Mammary epithelial cell (primary cell): ENCODE measurements at places on chromosomes 2 and 18. TPM values are rescaled to one million over a fixed set of nuclear protein-coding genes. Genes with fewer than 3 reads are reported as not detected.
A peak's percentile ranks its signal among the peaks of the same experiment; 100 is the strongest.

The PCARE gene
- 0.05 TPM for polyA plus RNA-seq

The SLC14A1 gene
- 0.05 TPM for polyA plus RNA-seq

The GREB1L gene
- 1.2 TPM for polyA plus RNA-seq

The FNDC4 gene
- 27.8 TPM for polyA plus RNA-seq

The BCL2L11 gene
- polyA plus RNA-seq = 6.2 TPM

The EGR4 gene
- 0.02 TPM for polyA plus RNA-seq

The PPP4R1 gene
- polyA plus RNA-seq = 133 TPM

The ACTR2 gene
- 70.3 TPM for polyA plus RNA-seq

The CFC1 gene
- not detected for polyA plus RNA-seq

The RNF103 gene
- 7.6 TPM for polyA plus RNA-seq

The RTP5 gene
- polyA plus RNA-seq = not detected

GRCh38 chr2:207139552-207139951, 26.2 kb downstream of the KLF7 start:
- DNase-seq = no peak

- DNase-seq = no peak
Observed at GRCh38 chr2:109204412-109204811, 75.4 kb downstream of the SH3RF3 start.

GRCh38 chr2:39839261-39839848, 60.3 kb upstream of the THUMPD2 start:
- DNase-seq = no peak

GRCh38 chr18:70181015-70181414, 24.5 kb downstream of the RTTN start:
- peak; percentile 28 for DNase-seq

DNA sequence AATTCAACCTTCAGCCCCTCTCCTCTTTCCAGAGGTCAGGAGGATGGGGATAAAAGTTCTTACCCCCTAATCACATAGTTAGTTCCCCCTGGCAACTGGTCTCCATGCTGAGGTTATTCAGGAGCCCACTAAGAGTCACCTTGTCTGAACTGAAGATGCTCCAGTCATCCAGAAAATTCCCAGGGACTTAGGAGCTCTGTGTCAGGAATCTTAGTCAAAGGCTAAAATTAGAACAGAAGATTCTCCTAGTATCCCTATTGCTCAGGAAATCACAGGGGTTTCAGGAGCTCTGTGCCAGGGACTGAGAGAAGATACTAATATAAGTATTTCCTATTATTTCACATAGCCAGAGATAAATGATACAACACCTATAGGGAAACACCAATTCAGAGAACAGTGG, 37.3 kb upstream of the LONRF2 start:
- peak; percentile 16 for DNase-seq

GRCh38 chr2:45132551-45132950, 123.3 kb upstream of the SIX2 start:
- no peak for DNase-seq

DNA sequence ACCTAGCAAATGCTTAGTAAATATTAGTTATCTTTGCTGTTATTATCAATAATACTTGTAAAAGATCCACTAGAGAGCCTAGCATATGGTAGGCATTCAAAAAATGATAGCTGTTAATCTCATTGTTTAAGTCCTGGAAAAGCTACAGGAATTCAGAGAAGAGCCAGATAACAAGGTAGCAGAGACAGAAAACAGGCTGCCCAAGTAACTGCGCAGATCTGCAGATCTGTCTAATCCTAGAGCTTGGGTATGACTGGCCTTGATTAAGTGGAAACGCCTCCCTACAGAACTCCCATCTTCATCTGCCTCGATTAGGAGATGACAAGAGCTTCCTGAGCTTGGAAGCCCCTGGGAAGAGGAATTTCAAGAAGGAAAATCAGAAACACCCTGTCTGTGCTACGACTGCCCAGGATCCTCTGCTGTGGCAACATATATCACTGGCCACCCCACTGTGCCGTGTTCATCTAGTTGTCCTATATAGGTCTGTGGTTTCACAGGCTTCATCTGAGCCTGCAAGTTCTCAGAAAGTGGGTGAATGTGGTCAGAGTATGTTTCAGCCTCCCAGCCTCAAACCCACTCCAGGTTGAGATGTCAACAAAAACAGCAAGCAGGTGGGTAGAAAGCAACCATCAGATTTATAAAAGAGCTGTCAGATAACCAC, 151.5 kb upstream of the PKDCC start:
- DNase-seq = no peak

GRCh38 chr2:237700512-237701032, 73.2 kb downstream of the LRRFIP1 start:
- no peak for DNase-seq

DNA sequence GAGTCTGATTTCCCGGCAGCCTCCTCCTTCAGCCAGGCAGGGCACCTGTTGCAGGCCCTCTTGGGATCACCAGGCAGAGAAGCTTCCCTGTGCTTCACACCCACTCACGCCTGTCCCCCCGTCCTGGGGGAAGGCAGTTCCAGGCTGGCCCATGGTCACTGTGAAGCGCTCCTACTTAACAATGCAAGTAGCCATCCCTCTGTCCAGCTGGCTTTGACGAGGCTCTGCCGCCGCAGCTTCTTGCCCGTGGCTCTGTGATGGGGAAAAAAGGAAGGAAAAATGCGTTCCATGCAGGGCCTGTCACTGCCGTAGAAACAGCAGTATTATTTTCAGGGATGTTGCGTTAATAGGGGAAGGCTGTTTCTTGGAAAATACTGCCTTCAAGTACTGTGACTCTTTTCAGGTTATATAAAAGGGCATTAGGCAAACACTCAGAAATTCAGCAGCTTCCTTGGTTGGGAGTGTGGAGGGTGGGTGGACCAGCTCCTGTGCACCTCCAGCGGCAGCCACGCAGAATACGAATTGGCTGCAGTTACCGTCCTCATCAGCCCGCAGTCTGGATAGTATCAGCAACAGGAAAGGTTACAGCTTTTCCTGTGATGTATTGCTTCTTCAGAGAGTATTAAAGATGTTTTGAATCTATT, 232.3 kb downstream of the KLHL29 start:
- no peak for DNase-seq

- no peak for DNase-seq
Observed at GRCh38 chr2:5230855-5231254, 461.3 kb upstream of the SOX11 start.

DNA sequence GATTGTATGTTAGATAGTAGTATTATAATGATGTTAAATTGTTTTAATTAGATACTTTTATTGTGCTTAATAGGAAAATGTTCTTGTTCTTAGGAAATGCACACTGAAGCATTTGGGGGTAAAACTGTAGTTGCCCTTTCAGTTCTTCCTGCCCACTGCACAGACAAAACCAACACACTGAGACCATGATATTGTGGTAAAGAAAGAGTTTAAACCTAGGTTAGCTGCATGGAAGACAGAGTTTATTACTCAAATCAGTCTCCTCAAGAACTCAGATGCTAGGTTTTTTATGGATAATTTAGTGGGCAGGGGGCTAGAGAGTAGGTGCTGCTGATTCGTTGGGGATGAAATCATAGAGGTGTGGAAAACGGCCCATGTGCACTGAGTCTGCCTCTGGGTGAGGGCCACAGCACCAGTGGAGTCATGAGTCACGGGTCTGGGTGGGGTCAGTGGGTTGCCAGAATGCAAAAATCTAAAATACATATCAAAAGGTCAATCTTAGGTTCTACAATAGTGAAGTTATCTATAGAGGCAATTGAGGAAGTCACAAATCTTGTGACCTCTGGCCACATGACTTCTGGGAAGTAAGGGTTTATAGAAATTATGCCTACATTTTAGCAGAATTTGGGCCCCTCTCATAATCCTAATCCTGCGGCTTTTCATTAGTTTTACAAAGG, 283.4 kb upstream of the FBXO11 start:
- no peak for DNase-seq

- DNase-seq = no peak
Observed at GRCh38 chr2:138187221-138187620, 222.9 kb downstream of the HNMT start.

DNA sequence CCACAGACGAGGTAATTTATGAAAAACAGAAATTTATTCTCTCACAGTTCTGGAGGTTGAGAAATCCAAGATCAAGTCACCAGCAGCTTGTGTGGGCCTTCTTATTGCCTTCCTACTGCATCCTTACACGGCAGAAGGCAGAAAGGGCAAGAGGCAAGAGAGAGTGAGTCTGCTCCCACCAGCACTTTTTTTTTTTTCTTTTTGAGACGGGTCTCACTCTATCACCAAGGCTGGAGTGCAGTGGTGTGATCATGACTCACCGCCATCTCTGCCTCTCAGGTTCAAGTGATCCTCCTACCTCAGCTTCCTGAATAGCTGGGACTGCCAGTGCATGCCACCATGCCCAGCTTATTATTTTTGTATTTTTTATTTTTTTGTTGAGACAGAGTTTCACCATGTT, 78.5 kb upstream of the HK2 start:
- peak; percentile 40 for DNase-seq

- no peak for DNase-seq
Observed at GRCh38 chr2:128370468-128371247, 52.0 kb upstream of the HS6ST1 start.

DNA sequence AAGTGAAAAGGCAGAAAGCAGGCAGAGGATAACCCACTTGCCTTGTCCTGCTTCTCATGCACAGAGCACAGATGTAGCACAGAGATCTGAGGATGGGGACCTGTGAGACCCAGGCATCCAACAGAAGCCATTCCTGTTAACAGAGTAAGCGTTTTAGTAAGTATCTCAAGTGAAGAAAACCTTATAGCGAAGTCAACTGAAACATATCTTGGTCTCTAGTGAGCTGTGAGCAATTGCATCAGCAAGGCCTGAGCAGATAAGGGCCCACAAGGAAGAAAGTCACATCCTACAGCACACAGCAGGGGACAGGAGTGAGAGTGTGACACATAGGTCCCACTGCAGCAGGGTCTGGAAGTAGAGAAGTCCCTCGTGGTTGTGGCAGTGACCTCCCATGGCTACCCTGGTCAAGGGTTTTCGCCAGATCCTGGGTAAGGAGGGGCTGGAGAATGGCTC, 248.7 kb upstream of the TNP1 start:
- no peak for DNase-seq

GRCh38 chr2:75822336-75822735, 111.6 kb upstream of the GCFC2 start:
- peak; percentile 10 for DNase-seq

DNA sequence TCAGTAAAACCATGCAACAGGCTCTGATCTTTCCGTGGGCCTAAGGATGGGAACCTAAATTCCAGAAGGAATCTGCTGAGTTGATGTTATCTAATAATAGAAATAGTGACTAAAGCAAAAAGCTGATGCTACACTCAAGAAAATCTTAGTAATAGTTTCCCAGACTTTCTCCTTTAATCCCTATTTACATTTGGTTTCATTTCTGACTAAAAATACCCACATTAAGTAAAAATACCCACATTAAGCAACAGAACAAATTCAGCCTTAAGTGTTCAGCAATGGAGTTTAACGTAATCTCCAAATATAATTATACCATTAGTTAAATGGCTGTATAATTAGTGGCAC, 50.3 kb downstream of the CCBE1 start:
- no peak for DNase-seq

- no peak for DNase-seq
Observed at GRCh38 chr18:69539404-69539803, 138.7 kb downstream of the DOK6 start.

DNA sequence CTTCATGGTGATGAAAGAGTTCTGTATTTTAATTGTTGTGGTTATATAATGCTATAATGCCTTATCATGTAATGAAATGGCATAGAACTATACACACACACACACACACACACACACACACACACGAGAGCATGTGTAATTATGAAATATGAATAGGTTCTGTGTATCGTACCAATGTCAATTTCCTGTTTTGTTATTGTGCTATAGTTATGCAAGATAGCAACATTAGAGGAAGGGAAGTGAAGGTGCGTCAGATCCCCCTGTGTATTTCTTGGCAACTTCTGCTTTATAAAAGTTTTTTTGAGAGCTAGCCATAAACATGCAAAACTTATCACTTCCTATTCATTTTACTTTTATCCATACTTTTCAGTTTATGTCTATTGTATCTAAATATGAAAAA, 60.7 kb upstream of the ARHGAP15 start:
- no peak for DNase-seq

GRCh38 chr18:49727816-49728215, 85.5 kb downstream of the ACAA2 start:
- no peak for DNase-seq

DNA sequence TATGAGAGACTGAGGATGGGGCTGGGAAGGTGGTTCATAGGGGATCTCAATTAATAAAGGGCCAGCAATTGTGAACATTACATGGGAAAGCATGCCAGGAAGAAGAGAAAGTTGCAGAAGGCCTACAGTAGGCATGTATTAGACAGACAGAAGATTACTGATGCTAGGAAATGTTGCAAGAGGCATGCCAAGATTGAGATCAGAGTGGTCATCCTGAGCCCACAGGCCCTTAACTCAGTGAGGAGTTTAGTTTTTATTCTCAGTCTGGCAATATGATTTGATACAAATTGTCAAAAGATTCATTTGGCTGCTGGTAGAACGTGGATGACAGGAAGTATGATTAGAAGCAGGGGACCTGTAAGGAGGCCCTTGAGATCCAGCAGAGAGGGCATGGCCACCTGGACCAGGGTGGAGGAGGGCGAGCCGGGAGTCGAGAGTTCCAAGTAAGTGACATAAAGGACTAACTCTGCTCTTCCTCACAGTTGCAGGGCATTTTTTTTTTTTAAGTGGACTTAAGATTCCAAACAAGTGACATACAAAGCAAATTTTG, 54.9 kb downstream of the EPHA4 start:
- no peak for DNase-seq

GRCh38 chr18:58249712-58250111, 205.7 kb downstream of the NEDD4L start:
- no peak for DNase-seq

GRCh38 chr2:240320204-240320993, 115.1 kb upstream of the GPC1 start:
- DNase-seq = peak; percentile 93

DNA sequence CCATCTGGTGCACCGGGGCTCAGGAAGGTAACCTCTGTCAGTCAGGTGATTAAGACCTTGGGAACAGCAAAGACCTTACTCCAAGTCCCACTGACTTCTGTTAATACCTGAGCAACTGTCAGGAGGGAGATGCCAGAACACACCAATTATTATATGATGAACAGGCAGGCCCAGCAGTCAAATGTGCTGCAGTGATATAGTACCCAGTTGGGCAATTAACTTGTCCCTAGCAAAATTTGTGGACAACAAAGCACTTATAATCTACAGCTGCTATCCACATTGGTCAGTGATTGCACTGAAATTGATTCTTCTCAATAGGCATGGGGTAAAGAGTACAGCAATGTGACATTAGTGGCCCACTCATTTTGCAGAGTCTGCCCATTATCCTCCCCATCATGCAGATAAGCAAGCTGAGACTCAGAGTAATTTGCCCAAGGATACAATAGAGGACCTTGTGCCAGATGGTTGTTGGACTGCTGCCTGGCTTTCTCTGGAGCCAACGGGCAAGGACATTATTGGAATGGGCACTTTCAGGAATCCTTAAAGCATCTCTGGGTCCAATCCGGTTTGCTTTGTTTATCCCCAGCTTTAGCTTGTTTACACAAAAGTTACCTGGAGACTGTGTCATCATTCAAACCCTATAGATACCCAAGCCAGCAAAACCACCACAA, 147.6 kb downstream of the CCBE1 start:
- no peak for DNase-seq

GRCh38 chr2:38959938-38960608, 70.4 kb downstream of the ARHGEF33 start:
- DNase-seq = peak; percentile 76
